ENCODE measurements at places on chromosomes 3 and 15. TPM values are rescaled to one million over a fixed set of nuclear protein-coding genes. Genes with fewer than 3 reads are reported as not detected.
A peak's percentile ranks its signal among the peaks of the same experiment; 100 is the strongest.

DNA sequence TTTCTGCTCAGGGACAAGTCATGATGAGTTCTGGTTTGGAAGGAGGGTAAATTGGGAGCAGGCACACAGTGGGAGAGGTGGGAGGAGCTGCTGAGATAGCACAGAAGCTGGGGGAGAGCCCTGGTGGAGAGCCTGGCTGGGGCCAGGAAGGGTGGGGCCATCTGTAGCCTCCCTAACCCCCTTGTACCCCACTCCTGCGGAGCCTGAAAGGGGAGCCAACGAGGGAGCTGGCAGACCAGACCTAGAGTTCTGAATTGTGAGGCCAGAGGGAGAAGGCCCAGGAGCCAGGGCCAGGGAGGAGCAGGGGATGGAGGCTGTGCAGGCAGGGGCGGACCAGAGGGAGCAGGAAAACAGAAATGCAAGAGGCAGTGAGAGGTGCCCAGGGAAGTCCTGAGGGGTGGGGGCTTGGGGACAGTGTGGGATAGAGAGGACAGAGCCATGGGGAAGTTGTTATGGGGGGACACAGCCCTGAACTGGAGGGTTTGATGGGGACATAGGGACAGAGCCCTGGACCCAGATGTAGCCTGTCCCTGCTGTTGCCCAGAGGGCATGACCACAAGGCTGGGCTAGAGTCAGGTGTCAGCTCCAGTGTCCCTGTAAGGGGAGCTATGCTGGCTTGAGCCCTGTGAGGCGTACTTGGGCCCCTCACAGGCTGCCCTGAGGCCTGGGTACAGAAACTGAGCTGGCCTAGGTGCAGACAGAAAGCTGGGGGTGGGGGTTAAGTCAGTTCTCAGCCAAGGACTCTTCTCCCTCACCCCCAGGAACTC, 1.2 kb downstream of the TMIE start:
- no peak for DNase-seq

DNA sequence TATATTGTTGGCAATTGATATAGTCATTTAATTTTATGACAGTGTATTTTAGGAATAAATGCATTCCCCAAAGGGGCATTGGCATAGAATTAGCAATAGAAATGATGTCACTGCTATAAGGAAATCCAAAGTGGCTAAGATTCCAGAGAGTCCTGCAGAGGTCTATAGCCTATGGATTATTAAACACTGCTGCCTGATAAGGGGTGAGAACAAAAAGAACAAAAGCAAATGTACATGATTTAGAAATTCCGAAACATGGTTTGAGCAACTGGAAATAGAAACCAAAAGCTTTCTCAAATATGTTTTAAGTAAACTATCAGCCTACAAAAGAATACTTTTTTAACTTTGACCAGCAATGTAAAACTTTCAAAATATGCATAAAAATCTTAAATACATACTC, 280.1 kb upstream of the RASGRP1 start:
- no peak for DNase-seq

DNA sequence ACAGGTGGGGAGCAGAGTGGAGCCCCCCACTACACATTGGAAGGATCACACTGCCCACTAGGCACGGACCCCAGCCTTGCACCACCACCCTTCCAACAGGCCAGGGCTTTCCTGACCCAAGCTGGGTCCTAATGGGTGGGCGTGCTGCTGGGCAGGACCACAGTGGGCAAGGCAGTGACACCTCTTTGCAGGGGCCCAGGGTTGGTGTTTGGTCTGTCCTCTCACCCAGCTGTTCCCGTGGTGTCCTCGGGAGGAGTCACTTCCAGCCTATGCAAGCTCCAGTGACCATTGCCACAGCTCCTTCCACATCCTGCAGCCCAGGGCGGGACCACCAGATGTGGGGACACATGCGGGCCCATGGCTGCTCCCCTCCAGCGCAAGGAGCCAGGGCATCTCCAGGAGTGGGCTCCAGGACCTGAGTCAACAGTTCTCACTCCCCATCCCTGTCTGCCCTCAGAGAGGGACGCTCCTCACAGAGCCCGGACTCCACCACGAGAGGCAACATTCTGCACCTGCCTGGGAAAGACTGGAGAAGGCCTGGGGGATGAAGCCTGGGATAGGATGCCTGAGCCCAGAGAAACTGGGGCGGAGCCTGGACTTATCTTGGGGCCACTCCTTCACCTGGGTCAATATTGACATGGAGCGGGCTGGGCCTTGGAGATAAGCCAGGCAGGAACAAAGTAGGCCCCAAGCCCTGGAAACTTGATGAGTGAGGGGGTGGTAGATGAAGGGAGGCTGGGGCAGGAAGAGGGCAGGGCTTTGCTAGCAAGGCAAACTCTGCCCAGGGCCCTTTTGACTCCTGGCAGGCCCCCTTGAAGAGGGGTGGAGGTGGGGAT, 3.9 kb upstream of the VILL start:
- DNase-seq: no peak

GRCh38 chr3:181851063-181851462, 139.3 kb downstream of the SOX2 start:
- peak; percentile 52 for DNase-seq

DNA sequence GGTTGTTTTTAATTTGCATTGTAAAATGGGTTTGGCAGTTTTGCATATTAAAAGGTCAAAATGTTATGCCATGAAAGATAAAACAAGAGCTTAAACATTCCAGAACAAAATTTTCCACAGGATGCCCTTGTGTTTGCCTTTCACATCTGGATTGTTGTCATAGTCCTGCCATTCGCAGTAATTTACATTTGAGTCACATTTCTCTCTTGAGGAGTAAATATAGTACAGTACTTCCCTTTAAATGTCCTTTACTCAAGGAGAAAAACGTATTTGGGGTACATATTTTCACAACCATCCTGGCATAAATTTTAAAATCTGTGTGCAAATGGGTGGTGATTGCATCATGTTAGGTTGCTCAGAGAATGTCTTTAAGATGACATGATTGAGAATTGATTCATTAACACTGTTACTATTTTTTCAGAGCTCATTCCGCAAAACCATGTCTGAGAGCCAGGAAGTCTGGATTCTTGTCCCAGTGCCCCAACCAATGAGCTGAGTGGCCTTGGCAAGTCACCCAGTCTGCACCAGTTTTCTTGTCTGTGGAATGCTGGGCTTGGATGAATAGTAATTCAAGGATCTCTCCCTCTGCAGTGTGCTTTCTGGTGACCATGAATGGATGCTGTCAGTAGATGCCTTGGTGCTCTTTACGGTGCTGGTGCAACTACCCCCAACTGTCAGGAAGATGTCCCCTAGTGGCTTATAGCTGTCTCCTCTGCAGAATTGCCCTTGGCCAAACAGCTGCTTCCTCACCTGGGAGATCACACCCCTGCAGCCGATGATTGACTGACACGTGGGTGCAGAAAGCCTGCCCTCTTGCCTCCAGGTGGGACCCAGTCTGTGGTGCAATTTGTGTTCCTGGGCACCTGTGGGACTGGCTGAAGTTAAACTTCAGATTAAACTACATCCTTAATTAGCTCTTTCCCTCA, 43.0 kb downstream of the ABHD5 start:
- DNase-seq: no peak

The SERPINI2 gene
- total RNA-seq: not detected

- DNase-seq: peak; percentile 59
Observed at GRCh38 chr3:119810018-119810435, 28.1 kb downstream of the NR1I2 start.

DNA sequence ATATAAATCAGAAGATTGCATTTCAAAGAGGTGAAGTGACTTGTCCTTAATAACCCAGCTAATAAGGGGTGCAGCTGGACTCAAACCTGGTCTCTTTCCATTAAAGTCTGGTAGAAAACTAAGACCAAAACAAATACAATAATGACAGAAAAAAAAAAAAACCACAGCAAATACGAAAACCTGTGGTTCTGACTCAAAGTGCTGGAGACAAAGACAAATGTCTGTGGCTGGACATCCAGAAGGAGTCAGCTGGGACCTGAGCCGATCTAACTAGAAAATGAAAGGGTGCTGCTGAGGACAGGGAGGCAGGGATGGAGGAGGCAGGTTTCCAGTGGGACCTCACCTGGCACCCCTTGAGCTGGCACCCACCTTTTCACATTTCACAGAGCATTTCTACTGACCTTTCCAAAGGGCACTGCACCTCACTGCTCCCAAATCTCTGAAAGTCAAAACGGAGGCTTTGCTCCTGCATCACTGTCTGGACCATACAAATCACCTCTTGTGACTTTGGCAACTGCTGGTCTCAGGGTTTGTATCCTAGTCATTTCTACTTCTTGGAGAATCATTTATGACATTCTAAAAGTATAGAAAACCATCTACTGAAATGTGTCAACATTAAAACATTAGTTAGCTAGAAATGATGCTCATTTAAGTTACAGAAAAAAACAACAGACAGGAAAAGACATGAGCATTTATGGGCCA, 61.7 kb downstream of the CCNL1 start:
- no peak for DNase-seq

The A4GNT gene
- not detected for total RNA-seq

The CASR gene
- total RNA-seq: not detected

DNA sequence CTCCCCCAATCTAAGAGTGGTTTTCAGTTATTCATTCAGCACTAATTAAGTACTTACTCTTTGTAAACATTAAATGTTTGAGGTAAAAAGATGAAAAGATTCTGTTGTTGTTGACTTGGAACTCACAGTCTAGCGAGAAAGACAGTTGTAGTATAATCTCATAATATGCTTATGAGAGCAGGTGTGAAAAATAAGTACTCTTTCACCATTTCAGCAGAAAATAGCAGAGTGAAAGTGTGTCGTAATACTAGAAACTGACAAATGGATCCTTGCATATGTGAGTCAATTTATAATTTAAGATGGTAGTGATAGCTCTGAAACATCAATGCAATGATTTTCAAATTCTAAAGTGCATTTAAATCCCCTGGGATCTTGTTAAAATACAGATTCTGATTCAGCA, 618.8 kb upstream of the CCDC54 start:
- no peak for DNase-seq

The LIPH gene
- total RNA-seq: 35.6 TPM

DNA sequence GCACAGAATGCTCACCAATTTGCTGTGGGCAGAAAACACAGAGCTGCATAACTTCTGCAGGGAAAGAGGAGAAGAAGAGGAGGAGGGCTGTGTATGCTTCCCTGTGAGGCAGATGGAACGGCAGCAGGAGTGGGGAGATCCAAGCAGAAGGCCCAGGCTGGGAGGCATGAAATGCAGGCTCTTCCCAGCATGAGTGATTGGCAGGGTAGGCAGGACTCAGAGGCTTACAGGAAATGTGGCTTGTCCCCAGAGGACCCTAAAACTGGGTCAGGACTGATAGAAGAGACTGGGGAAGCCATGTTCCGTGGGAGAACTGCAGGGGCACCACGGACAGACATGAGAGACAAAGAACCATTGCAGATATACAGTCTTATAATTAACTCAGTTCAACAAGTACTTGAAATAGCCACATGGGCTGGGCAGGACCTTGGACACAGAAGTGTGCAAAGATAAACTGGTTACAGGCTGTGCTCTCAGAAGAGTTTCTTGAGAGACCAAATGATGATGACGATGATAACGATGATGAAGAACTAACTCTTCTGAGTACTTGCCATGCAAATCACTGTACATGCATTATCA, 286.9 kb downstream of the EPHB1 start:
- DNase-seq: no peak

- no peak for DNase-seq
Observed at GRCh38 chr3:137008976-137009375, 51.2 kb downstream of the IL20RB start.

GRCh38 chr15:25054329-25054728, 99.5 kb downstream of the SNRPN start:
- DNase-seq: no peak

DNA sequence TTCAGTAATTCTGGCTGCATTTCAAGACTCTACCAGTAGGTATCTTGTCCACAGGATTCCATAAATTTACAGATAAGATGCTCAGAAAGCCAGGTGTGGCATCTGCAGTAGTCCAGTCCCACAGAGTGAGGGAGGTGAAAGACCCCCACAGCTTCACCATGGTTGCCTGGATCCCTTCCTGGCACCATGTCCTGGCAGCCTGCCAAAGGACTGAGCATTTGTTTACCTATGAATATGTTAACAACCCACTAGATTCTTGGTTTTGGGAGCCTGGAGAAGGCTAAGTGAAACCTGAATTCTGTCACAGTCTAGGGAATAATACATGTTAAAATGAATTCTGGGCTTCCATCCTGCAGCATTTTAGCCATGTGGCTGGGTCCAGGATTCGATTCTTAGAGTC, 14.9 kb downstream of the CHST2 start:
- no peak for DNase-seq

The LMLN gene
- 10.3 TPM for total RNA-seq

DNA sequence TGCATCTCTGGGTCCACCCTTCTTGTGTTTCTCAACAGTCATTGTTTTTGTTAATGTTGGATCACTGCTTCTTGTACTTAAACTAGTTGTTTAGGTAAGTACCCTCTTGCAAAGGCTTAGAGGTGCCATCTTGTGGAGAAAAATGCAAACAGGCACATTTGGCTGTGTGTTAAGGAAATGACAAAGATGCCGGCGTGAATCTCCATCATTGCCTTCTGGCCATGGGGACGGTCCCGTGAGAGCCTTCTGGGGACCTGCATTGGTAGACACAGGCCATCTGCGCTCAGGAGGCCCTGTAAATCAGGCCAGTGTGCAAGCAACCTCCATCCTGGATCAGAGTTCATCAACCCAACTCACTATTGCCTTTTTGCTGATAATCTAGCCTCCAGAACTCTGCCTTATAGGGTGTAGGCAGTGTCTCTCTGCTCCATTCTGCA, 158.6 kb upstream of the NR2E3 start:
- no peak for DNase-seq

- no peak for DNase-seq
Observed at GRCh38 chr3:140085001-140085400, 150.0 kb downstream of the CLSTN2 start.

- DNase-seq: no peak
Observed at GRCh38 chr3:101931081-101931480, 81.8 kb downstream of the NFKBIZ start.

DNA sequence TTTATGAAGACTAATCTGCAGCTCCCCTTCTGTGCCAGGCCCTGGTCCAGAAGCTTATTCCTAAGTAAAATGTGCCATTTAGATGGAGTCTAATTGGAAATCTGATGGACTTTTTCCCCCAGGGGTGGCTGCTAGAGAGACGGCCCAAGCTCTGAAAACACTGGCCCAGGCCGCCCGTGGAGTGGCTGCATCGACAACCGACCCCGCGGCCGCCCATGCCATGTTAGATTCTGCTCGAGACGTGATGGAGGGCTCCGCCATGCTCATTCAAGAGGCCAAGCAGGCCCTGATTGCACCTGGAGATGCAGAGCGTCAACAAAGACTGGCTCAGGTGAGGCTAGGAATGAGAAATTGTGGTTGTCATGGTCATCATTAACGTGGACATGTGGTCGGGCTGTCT, 305.8 kb upstream of the TPM1 start:
- no peak for DNase-seq

The LEKR1 gene
- total RNA-seq: 0.76 TPM
